ENCODE measurements at places on chromosomes 3 and 15.

DNA sequence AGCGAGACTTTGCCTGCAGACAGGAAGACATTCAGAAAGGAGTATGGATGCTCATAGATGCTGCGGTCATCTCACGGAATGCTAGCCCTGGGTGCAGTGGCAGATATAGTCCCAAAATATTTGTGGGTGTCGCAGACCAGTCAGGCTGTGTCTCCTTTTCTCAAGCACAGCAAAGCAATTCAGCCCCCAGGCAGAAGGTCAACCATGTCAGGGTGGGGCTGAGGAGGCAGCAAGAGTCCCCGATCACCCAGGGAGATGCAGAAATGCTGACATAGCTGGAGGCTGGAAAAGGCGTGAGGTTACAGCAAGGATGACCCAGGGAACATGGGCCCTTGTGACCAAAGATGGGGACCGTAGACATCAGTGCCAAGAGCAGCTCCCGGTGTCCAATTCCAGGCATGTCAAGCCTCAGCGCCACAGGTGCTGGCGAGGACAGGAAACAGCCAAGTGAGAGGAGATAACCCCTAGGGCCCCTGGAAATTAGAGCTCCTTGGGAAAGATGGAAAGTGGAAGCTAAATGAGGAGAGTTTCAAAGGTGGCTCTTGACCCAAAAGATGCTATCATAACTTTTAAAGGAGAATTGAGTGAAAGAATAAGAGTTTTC is 81.2 kb upstream of the ABHD17C start:
- DNase-seq = no peak

DNA sequence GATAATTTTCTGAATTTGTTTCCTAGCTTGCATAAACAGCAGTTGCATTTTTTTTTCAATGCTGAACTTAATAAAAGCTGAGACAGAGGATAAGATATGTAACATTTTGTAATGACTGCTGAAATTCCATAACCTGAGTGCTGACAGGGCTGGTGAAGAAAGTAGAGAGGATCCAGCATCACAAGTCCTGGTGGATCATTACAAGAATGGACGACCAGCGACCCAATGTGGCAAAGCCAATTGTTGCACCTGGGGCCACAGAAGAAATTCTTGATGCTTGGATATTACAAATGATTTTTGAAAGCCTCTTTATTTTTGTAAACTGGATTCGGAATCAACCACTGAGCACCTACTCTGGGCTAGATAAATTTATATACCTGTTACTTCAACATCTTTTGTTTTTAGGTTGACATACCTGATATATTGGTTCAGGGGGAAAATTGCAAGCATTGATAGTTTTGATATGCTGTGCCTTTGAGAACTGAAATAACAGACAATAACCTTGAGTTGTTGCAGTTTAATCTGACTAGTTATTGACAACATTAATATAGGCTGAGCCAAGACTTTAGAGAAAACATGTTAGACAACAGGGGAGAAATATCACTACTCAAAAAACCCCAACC is 3.9 kb upstream of the ACTL6A start:
- DNase-seq = no peak

DNA sequence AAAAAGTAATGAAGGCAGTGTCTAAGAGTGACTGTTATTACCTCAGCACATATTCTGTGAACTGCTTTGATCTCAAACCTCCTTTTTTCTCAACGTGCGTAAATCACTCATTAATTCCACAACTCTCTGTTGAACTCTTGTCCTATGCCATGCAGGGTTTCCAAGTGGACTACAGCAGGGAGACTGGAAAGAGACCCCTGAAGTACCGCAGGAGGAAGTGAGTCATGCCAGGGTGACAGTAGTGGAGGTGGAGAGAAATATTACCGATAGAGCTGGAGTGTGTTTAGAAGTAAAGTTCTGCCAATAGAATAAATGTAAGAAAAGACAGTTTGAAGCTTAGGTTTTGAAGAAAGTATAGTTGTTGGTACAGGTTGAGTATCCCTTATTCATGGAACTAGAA is 908.9 kb downstream of the ROBO1 start:
- no peak for DNase-seq

DNA sequence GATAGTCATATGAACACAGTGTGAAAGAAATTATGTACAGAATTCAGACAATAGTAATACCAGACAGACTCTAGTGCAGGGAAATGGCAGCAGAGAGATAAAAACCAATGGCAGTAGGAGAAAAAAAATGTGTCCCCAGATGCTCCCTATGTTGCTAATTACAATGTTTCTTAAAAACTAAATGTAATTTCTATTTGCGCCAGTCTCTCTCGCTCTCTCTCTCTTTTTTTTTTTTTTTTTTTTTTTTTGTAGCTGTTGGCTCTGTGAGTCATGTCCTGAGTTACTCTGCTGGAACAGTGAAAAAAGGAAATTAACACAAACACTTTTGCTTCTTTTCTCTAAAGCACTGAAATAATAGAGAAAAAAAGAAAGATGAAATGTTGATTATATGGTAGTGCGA is 871.9 kb downstream of the GBE1 start:
- no peak for DNase-seq

DNA sequence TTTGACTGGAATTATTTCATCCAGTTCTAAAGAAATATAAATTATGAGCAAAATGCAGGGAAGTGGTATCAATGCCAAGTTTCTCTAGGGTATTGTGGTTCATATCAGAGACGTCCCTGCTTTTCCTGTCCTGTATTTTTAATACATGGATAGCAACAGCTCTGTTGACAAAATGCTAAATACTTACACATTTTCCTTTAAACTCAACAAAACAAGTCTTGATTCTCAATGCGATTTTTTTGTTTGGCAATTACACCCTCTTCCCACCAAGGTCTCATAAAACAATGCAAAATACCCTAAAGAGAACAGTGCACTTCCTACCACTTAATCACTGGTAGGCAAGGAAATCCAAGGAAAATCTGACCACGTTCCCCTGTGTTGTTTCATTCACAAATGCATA is 120.0 kb downstream of the DUT start:
- DNase-seq = no peak

DNA sequence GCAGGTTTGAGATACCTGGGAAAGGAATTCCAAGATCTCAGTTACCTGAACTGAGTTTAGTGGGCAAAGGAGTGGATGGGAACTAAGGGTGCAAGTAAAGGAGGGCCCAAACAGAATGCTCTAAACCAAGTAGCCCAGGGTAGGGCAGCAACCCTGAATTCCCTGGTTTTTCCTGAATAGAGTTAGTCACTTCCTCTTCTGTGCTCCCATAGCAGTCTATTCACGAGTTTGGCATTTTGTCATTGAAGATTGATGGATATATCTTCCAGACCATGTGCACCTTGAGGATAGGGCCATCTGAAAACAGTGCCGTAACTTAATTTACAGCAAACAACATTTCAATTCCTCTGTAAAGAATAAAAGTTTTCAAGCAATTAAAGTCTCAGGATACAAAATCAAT is 18.5 kb upstream of the PTX3 start:
- DNase-seq = no peak

- no peak for DNase-seq
These were observed 713.5 kb downstream of the GRM7 start for GRCh38 chr3:7574435-7574834.

- no peak for DNase-seq
These were observed 4.6 kb upstream of the PRICKLE2 start for GRCh38 chr3:64229903-64230302.

- no peak for DNase-seq
These were observed 178.7 kb upstream of the ANKRD28 start for GRCh38 chr3:15976524-15976923.
